HCEC 1CT (cell line): ENCODE measurements at places on chromosomes 3 and 15.
A peak's percentile ranks its signal among the peaks of the same experiment; 100 is the strongest.

GRCh38 chr15:78204351-78205309, 29.7 kb downstream of the ACSBG1 start:
- DNase-seq: no peak

DNA sequence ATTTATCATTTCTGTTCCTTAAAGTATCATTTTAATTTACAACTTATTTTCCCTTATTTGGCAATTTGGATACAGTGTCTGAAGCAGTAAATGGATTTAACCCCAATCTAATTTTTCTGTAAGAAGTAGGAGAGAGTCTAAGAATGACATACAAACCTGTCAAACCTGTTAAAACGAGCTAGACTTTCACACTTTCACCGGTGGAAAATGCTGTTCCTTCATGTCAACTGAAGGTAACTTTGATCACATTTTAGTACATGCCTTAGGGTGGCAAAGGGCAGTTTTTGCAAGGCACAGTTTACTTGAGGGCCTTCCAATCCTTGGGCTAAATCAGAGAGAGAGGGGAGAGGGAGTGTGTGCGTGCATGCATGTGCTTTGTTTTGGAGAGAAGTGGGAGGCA, 221.4 kb downstream of the THSD4 start:
- DNase-seq: no peak

GRCh38 chr3:59866076-59866475, 816.3 kb upstream of the CFAP20DC start:
- DNase-seq: no peak

DNA sequence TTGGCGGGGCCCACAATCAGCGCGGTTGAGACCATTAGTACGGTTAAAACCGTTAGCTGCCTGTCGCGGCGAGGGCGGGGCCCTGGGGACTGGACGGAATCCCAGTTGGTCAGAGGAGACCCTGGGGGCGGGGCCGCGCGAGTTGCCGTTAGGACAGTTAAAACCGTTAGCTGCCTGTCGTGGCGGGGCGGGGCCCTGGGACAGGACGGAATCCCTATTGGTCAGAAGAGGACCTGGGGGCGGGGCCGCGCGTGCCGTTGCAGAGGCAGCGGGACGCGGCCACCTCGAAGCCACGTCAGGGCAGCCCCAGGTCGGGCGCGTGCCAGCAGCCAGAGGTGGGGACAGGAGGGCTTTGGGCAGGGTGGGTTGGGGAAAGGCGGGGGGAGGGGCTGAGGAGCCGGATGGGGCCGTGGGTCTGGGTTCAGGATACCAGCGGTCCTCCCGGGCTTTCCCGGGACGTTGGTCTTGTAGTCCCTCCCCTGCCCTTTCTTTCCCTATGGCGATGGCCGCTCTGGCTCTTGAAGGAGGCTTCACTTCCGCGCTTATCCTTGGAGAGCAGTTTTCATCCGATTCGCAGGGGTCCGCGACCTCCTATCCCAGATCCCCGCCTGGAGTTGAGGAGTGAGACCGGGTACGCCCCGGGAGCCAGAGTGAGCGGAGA, 28.0 kb downstream of the KLHDC8B start:
- no peak for DNase-seq

DNA sequence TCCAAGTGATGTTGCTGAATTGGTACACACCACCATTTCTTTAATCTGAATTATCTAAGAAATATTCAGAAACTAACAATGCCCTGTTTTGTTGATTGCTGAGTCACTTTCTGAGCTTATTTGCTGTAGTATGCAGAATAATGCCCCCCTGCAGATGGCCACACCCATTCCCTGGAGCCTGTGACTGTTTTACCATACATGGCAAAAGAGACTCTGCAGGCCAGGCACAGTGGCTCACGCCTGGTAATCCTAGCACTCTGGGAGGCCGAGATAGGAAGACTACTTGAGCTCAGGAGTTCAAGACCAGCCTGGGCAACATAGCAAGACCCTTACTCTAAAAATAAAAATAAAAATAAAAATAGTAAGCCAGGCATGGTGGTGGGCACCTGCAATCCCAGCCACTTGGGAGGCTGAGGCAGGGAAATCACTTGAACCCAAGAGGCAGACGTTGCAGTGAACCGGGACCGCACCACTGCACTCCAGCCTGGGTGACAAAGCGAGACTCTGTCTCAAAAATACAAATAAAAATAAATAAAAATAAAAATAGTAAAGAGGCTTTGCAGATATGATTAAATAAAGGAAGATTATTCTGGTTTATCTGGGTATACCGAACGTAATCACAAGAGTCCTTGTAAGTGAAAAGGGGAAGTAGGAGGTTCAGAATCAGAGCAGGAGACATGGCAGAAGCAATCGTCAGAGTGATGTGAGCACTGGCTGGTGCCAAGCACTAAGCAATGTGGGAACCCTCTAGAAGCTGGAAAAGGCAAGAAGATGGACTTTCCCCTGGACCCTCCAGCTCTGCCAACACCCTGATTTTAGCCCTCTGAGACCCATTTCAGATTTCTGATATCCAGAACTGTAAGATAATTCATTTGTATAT, 19.0 kb downstream of the PCYT1A start:
- peak; percentile 78 for DNase-seq

DNA sequence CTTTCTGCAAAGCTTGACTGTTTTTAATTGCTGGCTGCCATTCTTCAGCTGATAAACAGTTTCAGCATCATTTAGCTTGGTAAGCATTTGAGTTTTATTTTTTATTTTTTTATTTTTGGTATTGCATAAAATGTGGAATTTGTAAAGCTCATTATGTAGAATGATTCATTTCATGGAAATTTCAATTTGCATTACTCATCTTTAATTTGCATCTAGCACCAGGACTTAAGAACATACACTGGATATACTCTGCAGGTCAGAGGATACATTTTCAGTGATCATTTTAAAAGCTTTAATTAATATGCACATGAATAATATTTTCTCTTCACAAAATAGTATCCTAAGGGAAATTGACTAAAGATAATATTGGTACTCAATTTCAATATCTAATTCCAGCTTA, 732.4 kb upstream of the BCHE start:
- no peak for DNase-seq

- DNase-seq: no peak
These were observed 38.3 kb upstream of the TM4SF4 start for GRCh38 chr3:149435996-149436885.

DNA sequence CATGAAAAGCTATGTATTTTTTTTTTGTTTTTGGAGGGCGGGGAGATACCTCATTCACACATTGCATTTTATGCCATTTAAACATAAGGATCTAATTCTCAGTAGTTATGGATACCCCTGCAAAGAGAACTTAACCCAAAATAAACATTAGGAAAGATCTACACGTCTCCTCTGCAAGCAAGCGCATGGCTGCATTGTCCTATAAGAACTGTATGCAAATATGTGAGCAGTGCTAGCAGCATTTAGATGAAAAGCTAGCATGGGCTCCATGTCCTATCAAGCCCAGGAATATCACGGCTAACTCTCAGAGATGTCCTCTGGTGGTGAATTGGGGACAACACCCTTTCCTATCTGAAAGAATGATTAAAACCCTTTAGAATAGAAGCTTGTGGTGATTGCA, 292.8 kb downstream of the MEX3B start:
- DNase-seq: no peak

GRCh38 chr15:67945951-67946700, 106.3 kb upstream of the RNU6-1 start:
- DNase-seq: no peak

- DNase-seq: no peak
These were observed 42.8 kb upstream of the SMAD3 start for GRCh38 chr15:67022587-67023105.

DNA sequence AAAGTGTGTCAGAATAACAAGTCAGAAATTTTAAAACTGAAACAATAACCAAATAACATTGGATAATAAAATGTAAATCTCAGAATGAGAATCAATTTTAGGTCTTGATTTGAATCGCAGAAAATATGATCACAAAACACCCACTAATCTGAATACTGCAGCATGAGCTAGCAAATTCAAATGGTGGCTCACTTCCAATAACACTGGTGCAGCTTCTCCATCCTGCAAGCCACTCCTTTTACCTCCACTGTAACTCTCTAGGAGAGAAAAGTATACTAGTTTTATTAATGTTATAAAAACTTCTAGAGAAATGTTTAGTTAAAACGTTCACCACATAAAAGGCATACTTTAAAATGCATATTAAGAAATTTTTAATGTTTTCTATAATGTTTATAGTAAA, 30.4 kb downstream of the UBE3A start:
- no peak for DNase-seq

DNA sequence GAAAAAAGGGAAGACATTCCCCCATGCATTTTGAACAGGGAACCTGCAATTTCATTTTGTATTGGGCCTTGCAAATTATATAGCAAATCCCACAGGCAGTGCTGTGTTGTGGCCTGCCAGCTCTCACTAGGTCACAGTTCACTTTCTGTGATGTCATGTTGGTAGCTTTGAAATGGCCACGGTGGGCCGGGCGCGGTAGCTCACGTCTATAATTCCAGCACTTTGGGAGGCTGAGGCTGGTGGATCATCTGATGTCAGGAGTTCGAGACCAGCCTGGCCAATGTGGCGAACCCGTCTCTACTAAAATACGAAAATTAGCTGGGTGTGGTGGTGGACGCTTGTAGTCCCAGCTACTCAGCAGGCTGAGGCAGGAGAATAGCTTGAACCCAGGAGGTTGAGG, 27.0 kb upstream of the C15orf39 start:
- DNase-seq: no peak

DNA sequence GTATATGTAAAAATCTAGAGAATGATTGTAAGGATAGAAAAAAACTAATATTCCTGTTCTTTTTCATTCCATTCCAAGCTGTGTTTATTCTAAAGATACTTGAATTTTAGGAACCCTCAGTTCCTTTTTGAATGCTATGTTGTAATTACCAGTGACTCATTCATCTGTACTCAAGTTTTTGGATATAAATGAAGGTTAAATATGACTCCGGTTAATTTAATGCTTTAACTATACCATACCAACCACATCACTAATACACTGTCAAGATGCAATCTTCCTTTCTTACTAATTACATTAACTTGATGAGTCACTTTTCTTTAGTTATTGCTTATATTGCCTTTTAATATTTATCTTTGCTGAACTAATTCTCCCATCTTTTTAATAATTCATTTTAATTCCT, 68.8 kb upstream of the ZNF148 start:
- DNase-seq: peak; percentile 93

GRCh38 chr15:32994810-32995424, 199.6 kb downstream of the FMN1 start:
- peak; percentile 67 for DNase-seq

- DNase-seq: no peak
These were observed 30.7 kb downstream of the ARHGAP31 start for GRCh38 chr3:119324899-119325298.

DNA sequence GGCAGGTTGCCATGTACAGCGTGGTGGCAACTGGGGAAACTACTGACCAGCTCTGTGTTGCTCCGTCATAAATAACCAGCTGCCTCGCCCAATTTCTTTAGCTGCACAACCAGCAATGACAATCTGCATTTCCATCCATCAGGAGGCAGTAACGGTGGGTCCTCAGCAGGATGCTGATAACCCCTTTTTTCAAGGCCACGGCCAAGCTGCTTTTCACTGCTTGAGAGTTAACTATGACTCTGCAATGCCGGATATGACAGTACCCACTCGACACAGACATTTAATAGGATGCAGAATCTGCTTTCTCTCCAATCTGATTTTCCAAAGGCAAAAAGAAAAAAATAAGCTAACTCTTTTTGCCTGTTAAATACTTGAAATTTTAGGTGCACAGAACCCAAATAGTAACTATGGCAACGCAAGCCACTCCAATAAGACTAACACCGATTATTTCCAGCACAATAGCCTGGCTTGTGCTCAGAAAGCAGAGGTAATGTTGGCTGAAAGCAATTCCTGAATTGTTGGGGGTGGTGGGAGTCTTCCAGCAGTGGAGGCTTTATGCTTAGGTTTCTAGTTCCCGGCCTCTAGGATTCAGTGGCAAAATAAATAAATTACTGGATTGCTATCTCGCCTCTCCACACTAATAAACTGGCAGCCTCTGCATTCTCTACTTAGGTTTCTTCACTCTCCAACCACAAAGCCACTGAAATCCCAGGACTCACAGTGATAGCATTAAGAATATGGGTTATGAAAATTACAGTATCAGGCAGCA, 31.2 kb upstream of the SRGAP3 start:
- no peak for DNase-seq

GRCh38 chr3:123547881-123548519, 36.9 kb downstream of the HACD2 start:
- no peak for DNase-seq

DNA sequence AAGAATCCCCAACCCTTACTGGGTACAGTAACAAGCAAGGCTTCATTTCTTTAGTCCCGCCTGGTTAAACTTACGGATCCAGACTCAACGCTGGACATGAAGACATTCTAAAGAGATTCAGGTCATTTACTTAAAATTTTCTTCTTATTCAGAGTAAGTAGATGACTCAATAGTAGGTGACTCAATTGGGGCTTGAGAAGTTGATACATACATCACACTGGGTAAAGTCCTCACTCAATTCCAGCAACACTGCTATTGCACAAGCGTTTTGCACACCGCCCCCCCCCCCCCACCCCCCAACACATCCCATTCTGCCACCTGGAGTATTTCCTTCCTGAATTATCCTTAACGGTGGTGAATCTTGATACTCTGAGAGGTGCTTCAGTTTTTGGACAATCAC, 610.0 kb downstream of the FOXP1 start:
- DNase-seq: peak; percentile 58

DNA sequence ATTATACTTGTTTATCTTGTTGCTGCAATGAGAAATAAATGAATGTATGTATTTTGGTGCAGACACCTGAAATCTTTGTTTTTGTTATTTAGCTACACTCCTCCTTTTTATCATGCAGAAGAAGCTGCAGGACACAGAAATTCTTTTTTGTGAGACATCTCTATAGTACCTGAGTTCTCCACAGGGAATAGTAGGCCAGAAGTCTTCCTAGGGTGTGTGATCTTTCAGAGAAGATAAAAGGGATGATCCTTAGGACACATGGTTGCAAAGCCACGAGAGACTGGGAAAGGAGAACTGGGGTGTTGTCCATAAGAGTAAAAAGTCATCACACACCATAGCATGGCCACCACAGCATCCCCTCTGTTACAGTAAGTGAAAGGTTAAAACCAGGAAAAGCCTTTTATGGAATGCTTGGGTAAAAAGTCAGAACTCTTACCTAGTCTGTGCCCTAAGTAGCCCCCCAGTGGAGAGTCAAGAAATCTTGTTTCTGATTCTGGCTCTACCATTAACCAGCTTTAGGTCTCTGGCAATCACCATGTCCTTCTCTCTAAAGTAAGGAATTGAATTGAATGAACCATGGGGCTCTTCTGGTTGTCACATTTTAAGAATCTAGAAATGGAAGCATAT, 31.9 kb upstream of the ADGRG7 start:
- DNase-seq: no peak

- DNase-seq: no peak
These were observed 78.3 kb upstream of the HES1 start for GRCh38 chr3:194057570-194058188.

- no peak for DNase-seq
These were observed 21.9 kb downstream of the OSTN start for GRCh38 chr3:191220908-191221307.

GRCh38 chr3:21697707-21698106, 53.3 kb downstream of the ZNF385D start:
- DNase-seq: no peak
